ENCODE measurements at places on chromosomes 3 and 15.

- DNase-seq = no peak
These were observed 176.1 kb upstream of the HES1 start for GRCh38 chr3:193959861-193960260.

DNA sequence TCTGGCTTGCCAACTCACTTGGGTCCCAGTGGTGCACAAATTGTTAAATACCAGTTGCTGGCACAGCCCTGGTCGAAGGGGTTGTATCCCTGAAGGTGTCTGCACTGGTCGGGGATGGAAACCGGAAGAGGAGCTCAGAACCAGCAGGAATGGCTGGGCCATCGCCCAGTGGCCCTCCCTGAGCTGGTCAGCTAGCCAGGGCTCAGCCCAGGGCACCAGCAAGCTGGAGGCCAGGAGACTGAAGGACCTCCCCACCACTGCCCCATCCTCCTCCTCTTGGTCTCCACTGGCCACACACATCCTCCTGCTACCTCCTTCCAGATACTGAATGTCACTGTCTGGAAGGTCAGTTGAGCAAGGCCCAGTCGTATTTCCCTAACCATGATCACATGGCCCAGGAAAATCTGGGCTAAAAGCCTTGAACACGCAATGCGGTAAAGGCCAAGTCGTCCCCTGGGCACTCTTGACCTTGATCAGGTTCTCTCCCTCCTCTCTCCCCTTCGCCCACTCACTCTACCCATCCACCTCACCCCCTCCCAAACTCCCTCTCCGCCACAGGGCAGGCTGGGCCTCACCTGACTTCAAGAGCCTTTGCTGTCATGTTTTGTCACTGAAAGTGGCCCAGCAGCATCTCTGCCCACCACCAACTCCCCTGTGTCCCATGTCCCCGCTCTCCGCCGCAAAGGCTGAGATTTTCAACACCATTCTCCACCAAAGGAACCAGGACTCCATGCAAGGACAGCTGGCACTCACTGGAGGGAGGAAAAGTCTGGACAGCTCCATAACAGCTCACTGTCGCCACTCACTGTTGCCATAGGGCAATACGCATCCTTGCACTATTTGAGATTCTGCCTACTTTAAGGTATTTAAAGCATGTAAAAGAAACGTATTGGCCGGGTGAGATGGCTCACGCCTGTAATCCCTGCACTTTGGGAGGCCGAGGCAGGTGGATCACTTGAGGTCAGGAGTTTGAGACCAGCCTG lies 12.1 kb downstream of the ZDHHC19 start:
- no peak for DNase-seq

DNA sequence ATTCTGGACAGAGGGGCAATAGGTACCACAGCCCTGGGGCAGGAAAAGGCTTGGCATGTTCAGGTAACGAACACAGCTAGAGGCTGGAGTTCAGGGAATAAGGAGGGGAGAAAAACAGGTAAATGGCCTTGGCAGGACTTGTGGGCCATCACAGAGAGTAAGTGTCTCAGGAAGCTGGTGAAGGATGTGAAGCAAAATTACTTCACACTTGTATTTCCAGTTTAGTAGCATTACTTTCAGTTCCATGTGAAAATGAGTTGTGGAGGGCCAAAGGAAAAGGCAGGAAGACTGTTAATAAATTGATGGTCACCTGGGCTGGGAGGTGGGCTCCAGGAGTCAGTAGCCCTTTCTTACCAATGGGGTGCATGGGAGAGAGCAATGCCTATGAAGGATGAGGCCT lies 25.6 kb downstream of the TRIM42 start:
- DNase-seq = no peak

GRCh38 chr3:133799794-133800585 lies 5.6 kb upstream of the SRPRB start:
- DNase-seq = no peak

GRCh38 chr3:73259291-73259690 lies 197.8 kb downstream of the EBLN2 start:
- DNase-seq = no peak

GRCh38 chr15:39583596-39584265 lies 2.9 kb downstream of the THBS1 start:
- DNase-seq = no peak

DNA sequence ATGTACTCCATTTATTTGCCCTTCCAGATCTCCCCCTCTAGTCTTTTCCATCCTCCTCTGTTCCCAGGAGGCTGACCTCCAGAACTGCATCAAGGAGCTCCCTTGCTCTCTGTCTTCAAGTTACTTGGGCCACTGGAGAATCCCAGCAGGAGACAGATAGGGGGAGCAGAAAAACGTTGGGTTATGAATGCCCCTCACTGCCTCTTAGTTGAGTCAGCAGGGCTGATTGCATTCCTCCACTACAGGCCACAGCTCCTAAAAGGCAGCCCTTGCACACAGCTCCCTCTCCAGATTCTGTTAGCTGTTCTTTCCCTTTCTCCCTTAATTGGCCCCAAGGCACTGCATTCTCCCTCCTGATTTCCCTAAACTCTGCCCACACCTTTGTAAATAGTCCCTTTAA lies 12.4 kb upstream of the CEP152 start:
- DNase-seq = no peak

DNA sequence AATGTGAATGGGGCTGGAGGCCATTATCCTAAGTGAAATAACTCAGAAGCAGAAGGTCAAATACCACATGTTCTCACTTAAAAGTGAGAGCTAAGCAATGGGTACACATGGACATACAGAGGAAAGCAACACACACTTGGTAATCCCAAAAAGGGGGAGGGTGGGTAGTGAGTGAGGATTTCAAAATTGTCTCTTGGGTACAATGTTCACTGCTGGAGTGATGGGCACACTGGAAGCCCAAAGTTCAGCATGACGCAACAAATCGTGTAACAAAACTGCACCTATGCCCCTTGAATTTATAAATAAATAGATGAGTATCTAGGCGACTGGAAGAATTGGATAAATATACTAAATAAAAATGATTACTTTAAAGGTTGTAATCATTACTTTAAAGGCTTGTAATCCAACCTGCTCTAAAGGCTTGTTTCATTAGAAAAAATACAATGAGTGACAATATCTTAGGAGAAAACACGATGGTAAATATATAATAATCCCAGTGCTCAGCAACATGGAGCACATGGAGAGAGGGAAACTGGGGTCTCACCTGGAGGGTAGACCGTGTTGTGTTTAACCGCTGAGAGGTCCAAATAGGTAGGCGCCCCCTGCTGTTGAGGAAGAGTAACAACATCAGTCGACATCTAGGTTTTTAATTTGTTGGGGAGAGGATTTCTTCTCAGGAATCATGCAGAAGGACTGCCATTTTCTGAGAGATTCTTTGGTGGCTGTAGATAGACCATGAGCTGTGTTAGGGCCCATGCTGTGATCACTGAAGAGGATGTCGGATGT lies 78.5 kb upstream of the ROBO1 start:
- no peak for DNase-seq

DNA sequence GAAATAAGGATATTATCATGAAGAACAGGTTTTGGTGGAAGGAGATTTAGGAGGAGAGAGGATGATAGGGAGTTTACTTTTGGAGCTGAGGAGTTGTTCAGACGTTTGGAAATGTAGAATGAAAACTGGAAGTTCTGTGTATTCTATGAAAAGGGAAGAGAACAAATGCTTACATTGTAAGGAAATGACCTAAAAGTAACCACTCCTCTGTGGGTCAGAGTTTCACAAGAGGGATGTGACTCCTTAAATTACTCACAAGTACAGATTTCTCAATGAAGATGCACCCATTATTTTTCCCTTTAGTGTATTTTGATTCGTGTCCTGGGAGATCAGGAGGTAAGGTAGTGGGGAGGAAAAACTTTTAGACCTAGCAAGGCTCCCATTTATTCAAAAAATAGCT lies 4.0 kb downstream of the RNF13 start:
- DNase-seq = no peak

DNA sequence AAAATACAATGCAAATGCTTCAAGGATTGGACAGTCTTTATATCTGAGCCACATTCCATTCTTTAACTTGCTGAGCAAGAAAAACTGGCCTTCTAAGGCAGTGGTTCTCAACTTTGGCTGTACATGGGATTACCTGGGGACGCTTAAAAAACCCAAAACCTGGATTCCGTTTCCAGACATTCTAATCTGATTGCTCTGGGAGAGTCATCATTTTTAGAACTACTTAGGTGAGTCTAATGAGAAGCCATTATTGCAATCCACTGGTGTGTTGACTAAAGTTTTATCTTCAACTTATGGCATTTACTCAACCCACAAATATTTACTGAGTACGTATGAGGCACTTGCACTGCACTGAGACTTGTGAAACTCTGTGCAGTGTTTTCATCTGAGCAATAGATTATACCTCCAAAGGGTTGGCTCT lies 195.7 kb upstream of the ATP11B start:
- no peak for DNase-seq

DNA sequence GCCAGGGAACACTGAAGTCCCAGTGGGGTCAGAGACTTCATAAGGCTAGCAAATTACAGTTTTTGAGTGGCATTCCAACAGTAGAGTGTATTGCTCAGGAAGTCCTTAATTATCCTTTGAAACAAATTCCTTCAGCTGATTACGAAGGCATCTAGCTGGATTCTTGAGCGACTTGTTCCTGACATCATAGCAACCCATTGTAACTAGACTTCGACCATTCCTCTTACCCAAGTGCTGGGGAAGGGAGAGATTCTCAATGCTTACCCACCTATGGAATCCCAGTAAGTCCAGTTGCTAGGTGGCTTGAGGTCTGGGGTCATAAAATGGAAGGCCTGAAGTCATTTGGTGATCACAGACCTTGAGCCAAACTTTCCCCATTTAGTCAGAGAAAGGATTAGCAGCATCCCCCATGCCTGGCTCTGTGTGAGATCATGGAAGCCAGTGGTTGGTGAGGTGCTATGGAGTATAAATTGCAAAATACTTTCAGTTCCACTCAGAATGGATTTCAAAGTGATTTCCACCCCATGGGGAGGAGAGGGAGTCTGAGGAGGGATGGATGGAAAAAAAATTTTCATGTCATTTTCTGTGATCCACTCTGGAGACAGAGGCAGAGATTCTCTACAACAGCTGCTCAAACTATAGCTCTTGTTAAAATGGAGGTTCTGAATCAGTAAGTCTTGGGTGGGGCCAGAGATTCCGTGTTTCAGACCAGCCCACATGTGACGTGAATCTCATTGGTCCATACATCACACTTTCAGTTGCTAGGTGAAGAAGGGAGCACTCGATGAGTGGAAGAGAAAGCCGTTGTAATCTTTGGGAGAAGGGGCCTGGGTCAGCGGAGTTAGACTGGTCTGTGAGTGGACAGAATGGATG lies 45.7 kb downstream of the CD86 start:
- DNase-seq = no peak

DNA sequence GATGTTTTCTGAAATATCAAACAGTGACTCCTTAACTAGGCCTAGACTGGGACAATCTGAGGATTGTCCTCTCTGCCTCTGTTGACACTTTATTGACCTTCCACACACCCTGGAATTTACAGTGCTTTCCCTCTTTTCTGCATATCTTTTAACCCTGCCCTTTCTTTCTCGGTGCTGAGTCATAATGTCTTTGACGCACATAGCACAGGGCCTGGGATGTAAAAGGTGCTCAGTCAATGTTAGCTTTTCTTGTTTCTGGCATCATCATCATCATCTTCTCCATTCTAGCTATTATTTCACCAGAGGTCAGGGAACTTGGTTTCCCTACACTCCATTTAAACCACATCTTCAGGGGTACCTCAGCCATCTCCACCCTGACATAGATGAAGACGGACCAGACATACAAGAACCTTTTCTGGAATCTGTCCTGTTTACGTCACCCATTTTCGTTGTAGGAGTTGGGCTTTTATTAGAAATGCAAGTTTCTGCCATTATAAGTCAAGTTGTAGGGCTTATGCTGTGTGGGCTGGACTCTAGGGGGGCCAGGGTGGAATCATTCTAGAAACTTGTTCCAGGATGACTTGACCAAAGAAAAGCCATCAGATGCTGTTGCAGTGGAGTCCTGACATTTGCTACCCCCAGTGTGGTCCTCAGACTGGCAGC lies 46.6 kb downstream of the ZBTB38 start:
- DNase-seq = no peak

GRCh38 chr3:15647611-15648167 lies 46.1 kb downstream of the BTD start:
- DNase-seq = no peak

DNA sequence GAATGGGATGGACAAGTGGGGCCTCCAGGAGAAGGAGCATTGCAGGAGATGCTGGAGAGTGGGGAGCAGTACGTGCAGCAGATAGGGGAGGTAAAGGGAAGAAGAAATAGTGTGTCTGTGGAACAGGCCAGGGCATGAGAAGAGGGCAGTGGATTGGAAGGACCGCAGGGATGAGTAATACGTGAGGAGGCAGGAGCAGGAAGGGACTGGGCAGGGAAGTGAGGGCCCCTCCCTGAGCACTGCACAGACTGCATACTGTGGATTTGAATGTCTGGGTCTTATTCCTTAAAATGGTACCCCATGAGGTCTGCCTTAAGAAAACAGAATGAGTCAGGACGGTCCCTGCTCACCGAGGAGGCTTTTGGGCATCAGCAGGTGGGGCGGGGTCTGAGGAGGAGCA lies 210.0 kb upstream of the NDN start:
- no peak for DNase-seq

DNA sequence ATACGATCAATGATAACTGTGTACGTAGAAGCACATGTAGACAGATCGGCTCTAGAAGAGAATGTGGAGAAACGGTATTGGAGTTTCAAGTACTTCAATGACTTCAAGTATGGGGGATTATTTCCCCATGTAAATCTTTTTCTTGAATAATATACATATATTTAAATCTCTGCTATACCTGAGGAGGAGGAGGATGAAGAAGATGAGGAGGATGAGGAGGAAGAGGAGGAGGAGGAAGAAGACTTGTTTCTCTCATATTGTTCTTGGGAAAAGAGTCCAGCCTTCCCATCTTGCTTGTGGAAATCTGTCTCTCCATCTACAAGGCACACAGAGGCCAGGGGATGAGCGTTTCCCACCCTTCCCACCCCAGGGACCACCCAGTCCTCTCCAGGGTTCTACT lies 10.6 kb downstream of the TMEM40 start:
- no peak for DNase-seq

- no peak for DNase-seq
These were observed 115.6 kb downstream of the CACNA2D3 start for GRCh38 chr3:54237788-54238502.

DNA sequence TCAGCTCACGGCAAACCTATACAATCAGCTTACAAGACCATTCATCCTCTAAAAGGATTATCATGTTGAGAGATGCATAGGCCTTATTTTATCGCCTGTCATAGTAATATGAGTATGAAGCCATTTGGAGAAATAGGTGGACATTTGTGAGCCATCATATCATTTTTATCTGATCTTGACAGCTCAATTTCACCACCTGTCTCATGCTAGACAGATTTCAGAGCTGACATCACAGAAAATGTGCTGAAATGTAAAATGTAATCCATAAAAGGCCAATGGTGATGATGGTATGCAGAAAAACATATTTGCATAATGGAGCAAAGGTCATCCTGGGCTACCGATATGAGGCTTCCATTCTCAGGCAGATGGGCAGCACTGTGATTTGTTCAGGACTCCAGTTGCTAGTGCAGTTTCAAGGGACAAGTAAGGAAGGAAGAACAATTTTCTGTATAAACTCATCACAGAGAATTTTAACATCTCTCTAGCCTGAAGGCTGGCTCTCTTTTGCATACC lies 221.5 kb downstream of the ULK4 start:
- no peak for DNase-seq

- DNase-seq = no peak
These were observed 14.0 kb upstream of the LMAN1L start for GRCh38 chr15:74798388-74799254.
